ENCODE measurements at places on chromosomes 12 and 14.

- no peak for DNase-seq
- H3K36me3 ChIP-seq, result no peaks in the 10 kb centered on the region
- H3K4me3 ChIP-seq, result no peak overlapping the region
- H3K4me1 ChIP-seq, result no peaks in the 10 kb centered on the region
- no peaks in the 10 kb centered on the region for H3K27me3 ChIP-seq
Measured at GRCh38 chr12:97572220-97572619, 109.6 kb downstream of the RMST start.

- no peak overlapping the region for H3K27ac ChIP-seq
- no peaks in the 10 kb centered on the region for H3K36me3 ChIP-seq
- no peaks in the 10 kb centered on the region for H3K27me3 ChIP-seq
- no peak overlapping the region for H3K4me3 ChIP-seq
- no peaks in the 10 kb centered on the region for H3K4me1 ChIP-seq
Measured at GRCh38 chr12:81472934-81473333, 286.2 kb downstream of the PPFIA2 start.

DNA sequence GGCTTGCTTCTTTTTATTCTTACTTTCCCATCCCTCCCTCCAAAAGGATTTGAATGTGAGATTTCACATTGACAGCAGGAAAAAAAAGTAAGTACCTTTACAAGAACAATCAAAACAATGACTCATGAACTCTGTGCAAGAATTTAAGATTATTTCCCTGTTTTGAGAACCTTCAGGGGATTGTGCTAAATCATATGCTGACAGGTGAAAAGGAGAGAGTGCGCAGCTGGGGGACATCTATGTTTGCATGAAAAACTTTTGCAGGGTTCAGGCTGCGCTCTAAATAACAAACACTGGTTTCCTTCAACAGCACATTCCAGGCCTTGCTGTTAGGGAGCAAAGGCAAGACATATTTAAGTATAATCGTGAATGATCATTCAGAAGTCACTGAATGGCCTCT, 27.3 kb downstream of the RERG start:
- H3K27ac ChIP-seq, result no peak overlapping the region
- no peak overlapping the region for H3K4me3 ChIP-seq
- H3K4me1 ChIP-seq, result no peaks in the 10 kb centered on the region
- H3K27me3 ChIP-seq, result peaks cover 3% of the 10 kb centered on the region
- no peaks in the 10 kb centered on the region for H3K36me3 ChIP-seq

DNA sequence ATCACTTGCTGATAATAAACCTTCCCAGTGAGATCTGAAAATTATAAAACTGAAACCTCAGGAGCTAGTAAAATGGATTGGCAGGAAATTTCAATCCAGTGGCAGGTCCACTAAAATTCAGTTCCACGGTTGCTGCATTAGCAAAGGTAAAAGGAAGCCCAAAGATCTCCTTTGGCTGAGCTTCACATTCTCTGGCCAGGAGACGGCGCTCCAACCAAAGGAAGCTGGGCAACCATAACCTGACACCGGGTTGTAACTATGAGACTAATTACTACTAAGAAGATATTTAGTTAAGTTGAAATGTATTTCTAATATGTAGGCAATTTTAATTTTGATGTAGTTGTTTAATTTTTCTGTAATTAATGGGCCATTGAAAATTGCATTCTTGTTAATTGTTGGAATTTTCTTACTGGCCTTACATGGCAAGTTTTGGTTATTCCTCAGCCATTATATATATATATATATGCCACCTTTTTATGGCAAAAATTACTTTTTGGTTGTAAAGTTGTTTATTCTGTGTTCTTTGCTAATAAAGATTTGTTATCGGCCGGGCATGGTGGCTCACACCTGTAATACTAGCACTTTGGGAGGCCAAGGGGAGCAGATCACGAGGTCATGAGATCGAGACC, 17.0 kb downstream of the OR8S1 start:
- no peaks in the 10 kb centered on the region for H3K27me3 ChIP-seq
- no peaks in the 10 kb centered on the region for H3K36me3 ChIP-seq
- no peaks in the 10 kb centered on the region for H3K4me1 ChIP-seq
- peak; percentile 2 for DNase-seq
- H3K27ac ChIP-seq, result no peak overlapping the region
- no peak overlapping the region for H3K4me3 ChIP-seq

DNA sequence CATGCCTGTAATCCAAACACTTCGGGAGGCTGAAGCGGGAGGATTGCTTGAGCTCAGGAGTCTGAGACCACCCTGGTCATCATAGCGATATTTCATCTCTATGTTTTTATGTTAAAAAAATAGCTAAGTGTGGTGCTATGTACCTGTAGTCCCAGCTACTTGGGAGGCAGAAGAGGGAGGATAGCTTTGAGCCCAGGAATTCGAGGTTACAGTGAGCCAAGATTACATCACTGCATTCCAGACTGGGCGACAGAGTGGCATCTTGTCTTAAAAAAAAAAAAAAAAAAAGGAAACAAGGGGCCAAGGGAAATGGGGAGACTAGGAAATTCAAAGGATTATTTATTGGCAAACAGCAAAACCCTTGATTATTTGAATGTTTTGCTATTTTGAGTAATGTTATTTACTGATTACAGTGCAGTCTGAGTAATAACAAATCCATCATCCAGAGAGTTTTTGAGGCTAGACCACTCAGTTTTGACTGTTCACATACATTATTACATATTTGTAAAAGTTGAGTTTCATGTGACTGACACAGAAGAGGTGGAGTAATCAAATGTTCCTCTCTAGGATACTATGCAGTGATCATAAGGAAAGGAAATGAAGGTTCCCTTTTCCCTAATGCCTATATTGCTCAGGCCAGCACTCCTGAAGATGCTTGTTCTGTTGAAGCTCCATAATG, 40.8 kb downstream of the PRKCH start:
- no peaks in the 10 kb centered on the region for H3K4me1 ChIP-seq
- no peak overlapping the region for H3K27ac ChIP-seq
- H3K27me3 ChIP-seq, result no peaks in the 10 kb centered on the region
- no peak for DNase-seq
- H3K4me3 ChIP-seq, result no peak overlapping the region

DNA sequence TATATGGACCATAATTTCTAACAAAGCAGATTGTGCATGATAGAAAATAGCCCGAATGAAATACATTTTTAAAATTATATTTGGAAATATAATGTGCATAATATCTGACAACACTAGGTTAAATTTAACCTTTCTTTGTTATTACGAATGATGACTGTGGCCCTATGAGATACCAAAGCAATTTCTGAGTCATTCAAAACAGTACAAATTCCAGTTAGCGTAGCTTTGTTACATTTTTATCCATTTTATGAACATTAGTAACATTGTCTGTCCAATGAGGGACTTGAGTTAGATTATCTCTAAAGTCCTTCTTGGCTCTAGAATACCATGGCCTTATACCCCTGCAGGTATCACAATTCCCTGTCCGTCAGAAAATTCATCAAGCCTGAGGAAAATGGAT, 39.0 kb upstream of the REP15 start:
- no peaks in the 10 kb centered on the region for H3K4me1 ChIP-seq
- H3K4me3 ChIP-seq, result no peak overlapping the region
- peak; percentile 11 for DNase-seq
- H3K36me3 ChIP-seq, result peaks cover 28% of the 10 kb centered on the region
- H3K27ac ChIP-seq, result peak overlapping the region; percentile 28
- H3K27me3 ChIP-seq, result no peaks in the 10 kb centered on the region

DNA sequence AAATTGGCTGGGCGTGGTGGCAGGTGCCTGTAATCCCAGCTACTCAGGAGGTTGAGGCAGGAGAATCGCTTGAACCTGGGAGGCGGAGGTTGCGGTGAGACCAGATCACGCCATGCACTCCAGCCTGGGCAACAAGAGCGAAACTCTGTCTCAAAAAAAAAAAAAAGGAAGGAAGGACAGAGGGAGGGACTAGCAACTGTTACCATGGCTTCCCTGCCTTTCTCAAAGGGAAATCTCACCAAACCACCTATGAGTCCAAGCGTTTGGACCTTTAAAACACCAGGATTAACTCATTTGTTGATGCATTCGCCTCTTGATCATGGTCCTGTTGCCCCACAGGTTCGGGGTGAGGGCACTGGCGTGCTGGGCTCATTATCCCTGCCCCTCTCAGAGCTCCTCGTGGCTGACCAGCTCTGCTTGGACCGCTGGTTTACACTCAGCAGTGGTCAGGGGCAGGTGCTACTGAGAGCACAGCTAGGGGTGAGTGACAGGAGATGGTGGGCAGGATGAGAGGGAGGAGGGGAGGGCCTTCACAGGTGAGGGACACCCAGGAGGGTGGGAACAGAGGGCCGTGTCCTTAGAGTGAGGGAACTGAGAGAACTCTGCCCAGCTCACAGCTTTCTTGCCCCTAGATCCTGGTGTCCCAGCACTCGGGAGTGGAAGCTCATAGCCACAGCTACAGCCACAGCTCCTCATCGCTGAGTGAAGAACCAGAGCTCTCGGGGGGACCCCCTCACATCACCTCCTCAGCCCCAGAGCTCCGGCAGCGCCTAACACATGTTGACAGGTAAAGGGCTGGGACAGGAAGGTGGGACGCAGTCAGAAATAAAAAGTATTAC, 10.2 kb upstream of the MYL6B start:
- no peaks in the 10 kb centered on the region for H3K27me3 ChIP-seq
- DNase-seq, result no peak
- no peak overlapping the region for H3K4me3 ChIP-seq
- H3K36me3 ChIP-seq, result peaks cover 54% of the 10 kb centered on the region

GRCh38 chr12:47812797-47813510, 6.7 kb downstream of the HDAC7 start:
- DNase-seq, result peak; percentile 84
- H3K4me1 ChIP-seq, result peaks cover 82% of the 10 kb centered on the region
- H3K36me3 ChIP-seq, result peaks cover 5% of the 10 kb centered on the region
- no peaks in the 10 kb centered on the region for H3K27me3 ChIP-seq
- H3K4me3 ChIP-seq, result peak overlapping the region; percentile 41

GRCh38 chr14:24314377-24315193, 3.3 kb downstream of the LTB4R start:
- H3K4me1 ChIP-seq, result peaks cover 25% of the 10 kb centered on the region
- no peak overlapping the region for H3K4me3 ChIP-seq
- H3K27me3 ChIP-seq, result peaks cover 18% of the 10 kb centered on the region
- H3K27ac ChIP-seq, result no peak overlapping the region
- no peaks in the 10 kb centered on the region for H3K36me3 ChIP-seq

- no peaks in the 10 kb centered on the region for H3K27me3 ChIP-seq
- peaks cover 16% of the 10 kb centered on the region for H3K4me1 ChIP-seq
- H3K27ac ChIP-seq, result no peak overlapping the region
- no peaks in the 10 kb centered on the region for H3K36me3 ChIP-seq
Measured at GRCh38 chr14:72894623-72895378, 900 bp upstream of the DPF3 start.

GRCh38 chr12:78290606-78291345, 460.1 kb downstream of the NAV3 start:
- H3K27ac ChIP-seq, result peak overlapping the region; percentile 85
- H3K4me1 ChIP-seq, result peaks cover 13% of the 10 kb centered on the region
- H3K4me3 ChIP-seq, result no peak overlapping the region

GRCh38 chr12:73623421-73623820, 914.2 kb upstream of the ATXN7L3B start:
- no peak overlapping the region for H3K27ac ChIP-seq
- DNase-seq, result no peak
- H3K4me1 ChIP-seq, result no peaks in the 10 kb centered on the region

DNA sequence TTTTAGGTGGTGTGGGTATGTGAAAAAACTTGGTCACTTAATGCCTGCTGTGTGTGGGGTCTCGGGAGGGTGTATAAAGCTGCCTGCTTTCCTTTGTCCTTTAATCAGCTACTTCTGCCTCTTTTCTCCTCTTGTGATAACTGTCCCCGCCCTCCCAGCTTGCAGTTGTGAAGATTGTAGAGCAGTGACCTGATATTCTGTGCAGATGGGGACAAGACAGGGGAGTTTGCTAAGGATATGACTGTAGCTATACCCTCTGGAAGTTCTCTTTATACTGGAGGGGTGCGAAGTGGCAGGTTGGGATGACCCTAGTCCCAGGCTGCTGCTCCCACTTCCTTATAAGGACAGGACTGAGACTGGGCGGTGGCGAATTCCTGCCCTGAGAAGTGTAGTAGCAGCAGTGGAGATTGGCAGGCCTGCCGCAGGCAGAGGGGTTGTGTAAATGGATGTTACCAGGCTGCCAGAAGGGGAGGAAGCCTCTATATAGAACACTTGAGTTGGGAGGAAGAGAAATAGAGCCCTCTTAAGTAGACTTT, 835 bp downstream of the MYL6 start:
- peak overlapping the region; percentile 95 for H3K27ac ChIP-seq
- peaks cover 46% of the 10 kb centered on the region for H3K36me3 ChIP-seq
- H3K4me3 ChIP-seq, result peak overlapping the region; percentile 99
- peaks cover 33% of the 10 kb centered on the region for H3K4me1 ChIP-seq
- H3K27me3 ChIP-seq, result no peaks in the 10 kb centered on the region

DNA sequence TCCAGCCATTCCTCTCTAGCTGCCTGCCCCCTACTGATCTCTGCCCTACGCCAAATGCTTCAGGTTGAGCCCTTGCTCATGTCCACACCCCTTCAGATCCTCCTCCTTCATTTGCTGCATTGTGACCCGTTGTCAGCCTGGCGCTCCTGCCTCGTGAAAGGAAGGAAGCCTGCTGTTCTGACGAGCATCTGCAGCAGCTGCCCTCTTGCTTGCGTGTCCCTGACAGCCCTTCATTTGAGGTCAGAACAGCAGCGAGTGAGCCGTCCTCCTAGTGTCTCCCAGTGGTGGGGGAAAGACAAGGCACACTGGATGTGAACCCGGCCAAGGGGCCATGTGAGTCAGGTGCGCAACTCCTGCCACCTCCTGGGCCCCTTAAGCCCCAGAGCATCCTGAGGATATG, 3.0 kb upstream of the PIANP start:
- H3K4me1 ChIP-seq, result peaks cover 5% of the 10 kb centered on the region
- no peak overlapping the region for H3K4me3 ChIP-seq
- H3K36me3 ChIP-seq, result no peaks in the 10 kb centered on the region
- peaks cover 27% of the 10 kb centered on the region for H3K27me3 ChIP-seq

- H3K4me1 ChIP-seq, result peaks cover 8% of the 10 kb centered on the region
- H3K27me3 ChIP-seq, result no peaks in the 10 kb centered on the region
- DNase-seq, result peak; percentile 79
- peak overlapping the region; percentile 39 for H3K27ac ChIP-seq
Measured at GRCh38 chr14:69088586-69088985, 64.3 kb downstream of the DCAF5 start.

Data from astrocyte (in vitro differentiated cells and primary cell).